Esophagus squamous epithelium (tissue), 5 donors: ENCODE measurements at places on chromosomes 3 and 15.

DNA sequence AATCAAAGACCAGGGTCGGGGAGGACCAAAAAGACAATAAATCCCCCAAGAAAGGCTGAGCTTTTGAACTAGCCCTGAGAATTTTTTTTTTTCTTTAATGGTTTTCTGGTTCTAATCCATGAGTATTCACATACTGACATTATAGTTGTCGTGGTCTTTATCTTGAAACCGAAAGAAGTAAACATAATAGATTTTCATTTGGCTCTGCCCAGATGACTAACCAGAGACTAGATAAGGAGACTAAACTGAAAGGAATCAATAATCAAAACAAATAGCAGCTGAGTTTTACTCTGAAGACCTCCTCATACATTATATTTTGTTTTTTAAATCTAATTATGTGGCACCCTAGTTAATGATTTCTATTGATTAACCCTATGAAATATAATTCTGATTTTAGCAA lies 381.4 kb downstream of the CNTN3 start:
- no peak for DNase-seq

DNA sequence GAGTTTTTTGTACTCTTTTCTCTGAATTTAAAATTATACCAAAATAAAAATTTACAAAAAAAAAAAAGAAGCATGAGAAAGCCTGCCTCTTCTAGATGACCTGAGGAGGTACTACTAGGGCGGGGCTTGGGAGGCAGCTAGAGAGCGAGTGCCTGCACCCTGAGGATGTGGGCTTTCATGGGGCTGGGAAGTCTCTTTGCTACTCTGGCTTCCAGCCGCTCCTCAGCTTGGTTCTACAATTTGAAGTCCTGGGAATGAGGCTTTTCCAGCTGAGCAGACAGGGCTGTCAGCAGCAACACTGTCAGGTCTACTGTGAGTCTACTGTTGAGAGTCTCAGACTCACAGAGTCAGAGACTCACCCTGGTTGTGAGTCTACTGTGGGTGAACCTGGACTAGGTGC lies 8.2 kb upstream of the PSTPIP1 start:
- no peak for DNase-seq

DNA sequence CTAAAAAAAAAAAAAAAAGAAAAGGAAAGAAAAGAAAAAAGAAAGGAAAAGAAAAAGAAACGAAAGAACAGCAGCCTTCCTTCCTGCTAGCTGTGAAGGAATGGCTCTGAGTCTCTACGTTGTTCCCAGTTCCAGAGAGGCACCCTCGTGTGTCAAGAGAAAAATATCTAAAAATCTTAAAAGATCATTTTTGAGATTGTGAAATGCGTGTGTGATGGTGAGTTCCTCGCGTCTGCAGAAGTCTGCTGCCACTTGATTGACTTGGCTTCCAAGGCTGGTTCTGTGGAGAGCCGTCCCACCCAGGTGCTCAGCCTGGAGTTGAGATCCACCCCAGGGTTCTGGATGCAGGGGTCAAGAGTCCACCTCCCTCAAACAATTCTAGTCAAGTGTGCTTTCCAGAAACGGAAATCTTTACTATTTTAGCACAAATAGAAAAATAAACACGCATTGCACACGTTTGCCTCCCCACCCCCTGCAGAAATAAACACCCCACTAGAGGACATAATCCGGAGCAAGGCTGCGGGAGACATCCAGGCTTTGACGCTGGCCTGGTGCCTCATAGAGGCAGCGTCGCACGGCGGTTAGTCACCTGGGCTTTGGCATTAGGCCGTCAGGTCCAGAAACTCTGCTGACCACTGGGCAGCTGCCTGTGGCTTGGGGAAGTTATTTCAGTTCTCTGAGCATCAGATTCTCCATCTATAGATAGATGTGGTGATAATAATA lies 265.4 kb downstream of the FAM43A start:
- no peak for DNase-seq

DNA sequence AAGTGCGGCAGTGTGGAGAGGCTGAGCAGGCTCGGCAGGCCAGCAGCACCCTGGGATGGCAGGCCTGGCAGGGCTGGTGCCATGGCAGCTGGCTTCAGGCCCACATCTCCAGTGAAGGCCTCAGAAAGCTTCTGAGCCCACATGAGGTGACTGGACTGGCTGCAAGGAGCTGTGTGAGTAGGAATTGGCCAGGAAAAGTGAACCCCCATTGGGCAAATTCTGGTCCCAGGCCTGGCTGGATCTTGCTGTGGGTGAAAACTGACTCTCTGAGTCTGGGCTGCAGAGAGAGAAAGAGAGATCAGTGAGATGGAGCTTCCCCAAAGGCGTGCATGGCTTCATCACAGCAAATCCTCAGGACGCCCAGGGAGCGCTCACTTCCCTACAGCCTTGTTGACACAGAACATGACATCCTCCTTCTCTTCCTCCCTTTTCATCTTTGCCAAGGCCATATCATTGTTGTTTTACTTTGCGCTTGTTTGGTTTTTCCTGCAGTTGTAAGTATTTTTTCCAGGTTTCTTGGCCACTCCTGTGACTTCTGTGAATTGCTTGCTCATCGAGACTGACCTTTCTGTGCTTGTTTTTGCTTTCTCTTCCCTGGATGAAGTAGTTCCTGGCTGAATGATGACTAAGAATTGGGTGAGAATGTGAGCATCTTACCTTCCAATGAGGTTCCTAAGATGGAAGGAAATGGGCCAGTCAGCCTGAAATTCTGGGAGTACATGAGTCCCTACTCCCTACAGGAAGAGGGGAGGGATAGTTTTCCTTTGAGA lies 299.1 kb downstream of the TLE3 start:
- DNase-seq: no peak

DNA sequence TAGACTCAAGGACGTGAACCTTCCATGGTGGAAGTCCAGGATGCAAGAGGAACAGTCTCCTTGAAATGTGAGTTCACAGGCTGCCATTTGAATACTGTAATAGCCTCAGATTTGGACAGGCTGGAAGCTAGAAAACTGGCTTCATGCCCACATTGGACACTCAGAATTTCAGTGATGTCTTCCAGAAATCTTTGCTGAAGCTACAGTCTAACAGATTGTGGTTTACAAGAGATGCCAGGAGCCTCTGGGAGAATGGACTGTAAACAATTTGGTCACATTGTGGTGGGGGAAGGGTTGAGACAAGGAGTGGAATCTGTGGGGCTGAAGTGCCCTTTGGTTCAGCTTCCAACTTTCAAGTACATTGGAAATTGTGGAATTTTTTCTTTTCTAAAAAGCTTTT lies 252.0 kb upstream of the PROK2 start:
- DNase-seq: no peak

- no peak for DNase-seq
Observed at GRCh38 chr3:190121061-190121377, 322 bp upstream of the P3H2 start.

- DNase-seq: no peak
Observed at GRCh38 chr3:104286645-104287044, 1080.1 kb upstream of the ALCAM start.

- no peak for DNase-seq
Observed at GRCh38 chr3:11211531-11212298, 57.4 kb downstream of the HRH1 start.

DNA sequence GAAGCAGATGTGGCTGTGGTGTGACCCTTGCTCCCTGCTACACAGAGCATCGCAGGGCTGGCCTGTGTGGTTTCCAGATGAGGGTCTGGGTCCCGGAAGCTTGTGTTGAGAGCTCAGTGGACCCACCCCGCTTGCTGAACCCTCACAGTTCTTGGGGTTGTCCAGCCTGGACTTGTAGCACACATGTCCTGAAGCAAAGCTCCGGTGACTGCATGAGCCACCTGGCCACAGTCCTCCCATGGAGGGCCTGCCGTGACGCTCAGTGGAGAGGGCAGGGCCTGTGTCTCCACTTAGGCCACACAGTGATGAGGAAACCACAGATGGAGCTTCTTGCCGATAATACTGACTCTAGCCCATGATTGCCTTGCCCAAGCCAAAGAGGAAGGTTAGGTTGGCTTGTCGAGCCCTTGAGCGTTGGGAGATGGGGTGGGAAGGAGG lies 62.6 kb downstream of the RGMA start:
- DNase-seq: no peak

DNA sequence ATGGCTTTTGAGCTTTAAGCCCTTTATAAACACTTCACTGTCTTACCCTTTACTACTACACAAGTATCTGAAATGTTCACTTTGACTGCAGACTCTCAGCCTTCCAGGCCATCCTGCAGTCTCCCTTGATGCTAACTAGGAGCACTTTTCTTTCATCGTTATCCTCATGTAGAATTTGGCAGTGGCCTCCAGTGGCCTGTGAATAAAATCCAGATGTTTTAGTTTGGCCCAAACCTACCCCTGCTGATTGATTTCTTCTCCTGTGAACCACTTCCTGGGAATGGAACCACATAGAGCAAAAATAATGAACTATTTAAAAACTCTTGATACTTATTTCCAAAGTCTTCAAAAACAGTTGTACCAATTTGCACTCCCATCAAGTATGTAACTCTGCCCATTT lies 271.9 kb downstream of the FEZF2 start:
- DNase-seq: no peak

GRCh38 chr3:39098473-39099000 lies 8.9 kb downstream of the GORASP1 start:
- DNase-seq: no peak

GRCh38 chr15:58165661-58166060 lies 27.5 kb downstream of the AQP9 start:
- DNase-seq: no peak

GRCh38 chr3:186118692-186119091 lies 9.8 kb upstream of the ETV5 start:
- DNase-seq: no peak

GRCh38 chr15:65990298-65990981 lies 121.1 kb downstream of the RAB11A start:
- DNase-seq: no peak

DNA sequence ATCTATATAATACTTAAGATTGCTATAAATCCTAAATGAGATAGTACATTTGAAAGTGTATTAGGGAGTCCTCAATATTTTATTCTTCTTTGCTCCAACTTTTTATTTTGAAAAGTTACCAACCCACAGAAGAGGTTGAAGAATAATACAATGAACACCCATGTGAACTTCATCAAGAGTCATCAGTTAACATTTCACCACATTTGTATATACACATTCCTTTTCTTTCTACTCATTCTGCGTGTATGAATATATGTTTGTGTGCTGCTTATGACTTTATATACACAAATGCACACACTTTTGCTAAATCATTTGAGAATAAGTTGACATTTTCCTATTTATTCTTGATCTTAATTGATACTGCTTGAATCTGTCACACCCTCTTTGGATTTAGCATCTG lies 193.3 kb upstream of the CGNL1 start:
- no peak for DNase-seq
